ENCODE measurements at places on chromosomes 2 and 18. TPM values are rescaled to one million over a fixed set of nuclear protein-coding genes. Genes with fewer than 3 reads are reported as not detected.

SLC5A7 gene
- not detected for total RNA-seq

IGFBP2 gene
- total RNA-seq, result 143 TPM

SLC4A3 gene
- 23.0 TPM for total RNA-seq

TTN gene
- total RNA-seq, result 0.05 TPM

ARHGEF33 gene
- total RNA-seq, result 0.30 TPM

DNER gene
- 2.9 TPM for total RNA-seq

ANKRD30B gene
- not detected for total RNA-seq

ANO7 gene
- 0.84 TPM for total RNA-seq

IL1RL1 gene
- total RNA-seq, result not detected

TBR1 gene
- 0.17 TPM for total RNA-seq

ZBTB7C gene
- 0.37 TPM for total RNA-seq

BOLL gene
- total RNA-seq, result not detected

FAHD2B gene
- total RNA-seq, result 25.3 TPM

GPR35 gene
- 4.2 TPM for total RNA-seq

GRCh38 chr2:182619276-182619675, 96.8 kb upstream of the DNAJC10 start:
- no peak for DNase-seq

DNA sequence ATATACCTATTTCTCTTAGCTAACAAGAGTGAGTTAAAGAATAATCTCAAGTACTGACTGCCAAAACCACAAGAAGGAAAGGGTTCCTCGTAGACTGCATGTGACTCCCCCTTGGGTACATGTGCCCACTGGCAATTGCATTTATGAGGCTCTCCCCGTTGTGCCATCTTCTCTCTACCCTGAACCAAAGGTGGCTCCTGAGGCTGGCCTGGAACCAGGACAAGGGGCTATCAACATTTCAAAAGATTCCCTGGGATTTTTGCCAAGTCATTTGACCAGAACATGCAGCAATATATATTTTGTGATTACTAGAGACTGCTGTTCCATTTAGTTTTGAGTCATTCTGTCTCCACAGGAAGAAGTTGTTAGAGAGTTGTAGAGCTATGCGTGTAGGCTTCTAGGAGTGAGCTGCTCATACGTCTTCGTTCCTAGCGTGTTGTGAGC, 45.8 kb downstream of the LAMA3 start:
- no peak for DNase-seq

- no peak for DNase-seq
Observed at GRCh38 chr2:238872026-238872425, 24.1 kb downstream of the TWIST2 start.

DNA sequence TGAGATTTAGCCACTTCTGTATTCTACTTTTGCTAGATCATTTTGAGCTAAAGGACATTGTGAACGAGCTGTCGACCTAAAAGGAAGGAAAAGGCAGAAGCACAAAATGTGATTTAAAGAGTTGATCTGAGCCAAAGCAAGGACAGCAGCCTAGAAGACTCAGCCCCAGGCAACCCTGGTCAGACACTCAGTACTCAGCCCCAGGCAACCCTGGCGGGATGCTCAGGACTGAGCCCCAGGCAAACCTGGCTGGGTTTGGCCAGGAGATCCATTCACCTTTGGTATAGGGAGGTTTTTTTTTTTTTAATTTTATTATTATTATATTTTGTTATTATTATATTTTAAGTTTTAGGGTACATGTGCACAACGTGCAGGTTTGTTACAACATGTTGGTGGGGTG, 34.3 kb upstream of the PXDN start:
- no peak for DNase-seq

DNA sequence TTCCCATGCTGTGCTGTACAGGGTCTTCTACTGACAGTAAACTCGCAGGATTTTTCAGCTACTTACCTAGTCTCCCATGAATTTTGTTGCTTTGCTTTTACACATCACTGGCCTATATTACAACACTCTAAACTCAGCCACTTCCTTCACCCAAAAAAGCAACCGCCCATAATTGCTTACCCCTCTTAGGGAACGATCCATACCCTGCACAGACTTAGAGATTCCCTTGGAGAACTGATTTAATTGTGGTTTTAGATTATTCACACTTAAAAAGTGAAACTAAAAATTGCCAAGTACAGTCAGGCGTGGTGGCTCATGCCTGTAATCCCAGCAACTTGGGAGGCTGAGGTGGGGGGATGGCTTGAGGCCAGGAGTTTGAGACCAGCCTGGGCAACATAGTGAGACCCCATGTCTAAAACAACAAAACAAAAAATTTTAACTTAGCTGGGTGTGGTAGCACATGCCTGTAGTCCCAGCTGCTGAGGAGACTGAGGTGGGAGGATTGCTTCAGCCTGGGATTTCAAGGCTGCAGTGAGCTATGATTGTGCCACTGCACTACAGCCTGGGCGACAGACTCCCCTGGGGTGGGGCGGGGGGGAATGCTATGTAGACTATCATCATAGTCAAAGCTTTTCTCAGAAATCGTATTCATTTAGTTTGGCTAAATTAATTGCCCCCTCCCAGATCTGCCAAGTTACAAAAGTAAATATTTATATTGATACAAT, 19.3 kb downstream of the MRPL30 start:
- DNase-seq, result no peak

- DNase-seq, result no peak
Observed at GRCh38 chr2:165573534-165574461, 104.3 kb downstream of the CSRNP3 start.

- no peak for DNase-seq
Observed at GRCh38 chr2:48483506-48483905, 46.4 kb upstream of the STON1 start.

DNA sequence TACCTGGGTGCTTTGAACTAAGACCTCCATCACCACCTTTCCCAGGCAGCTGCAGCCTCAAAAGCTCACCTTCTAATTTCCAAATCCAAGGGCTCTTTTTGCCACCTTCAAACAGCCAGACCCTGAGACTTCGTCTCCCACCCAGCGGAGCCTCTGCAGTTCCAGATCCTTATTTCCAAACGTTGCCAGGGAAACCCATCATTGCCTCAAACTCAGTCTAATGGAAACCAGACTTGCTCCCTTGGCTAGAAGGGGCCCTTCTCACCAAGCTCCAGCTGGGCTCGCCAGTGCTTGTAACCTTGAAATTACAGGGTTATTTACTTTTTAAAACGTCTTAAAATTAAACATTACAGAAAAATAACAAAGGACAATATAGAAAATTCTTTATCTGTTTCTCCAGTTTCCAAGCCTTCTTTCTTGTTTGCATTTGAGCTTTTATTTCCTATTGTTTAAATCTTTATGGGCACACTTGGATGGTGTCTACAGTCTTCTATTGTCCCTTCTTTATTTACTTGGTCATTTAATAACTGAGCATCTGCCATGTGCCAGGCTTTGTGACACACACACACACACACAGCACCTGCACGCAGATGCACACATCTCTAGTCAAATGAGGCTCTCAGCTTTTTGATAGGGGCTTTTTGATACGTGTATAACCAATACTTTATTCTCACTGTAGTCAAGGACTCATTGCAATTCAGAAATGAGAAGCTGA, 36.1 kb downstream of the TRPM8 start:
- no peak for DNase-seq

- DNase-seq, result no peak
Observed at GRCh38 chr2:177669625-177670330, 277.2 kb downstream of the AGPS start.

GRCh38 chr2:77831471-77831870, 309.3 kb upstream of the LRRTM4 start:
- no peak for DNase-seq

DNA sequence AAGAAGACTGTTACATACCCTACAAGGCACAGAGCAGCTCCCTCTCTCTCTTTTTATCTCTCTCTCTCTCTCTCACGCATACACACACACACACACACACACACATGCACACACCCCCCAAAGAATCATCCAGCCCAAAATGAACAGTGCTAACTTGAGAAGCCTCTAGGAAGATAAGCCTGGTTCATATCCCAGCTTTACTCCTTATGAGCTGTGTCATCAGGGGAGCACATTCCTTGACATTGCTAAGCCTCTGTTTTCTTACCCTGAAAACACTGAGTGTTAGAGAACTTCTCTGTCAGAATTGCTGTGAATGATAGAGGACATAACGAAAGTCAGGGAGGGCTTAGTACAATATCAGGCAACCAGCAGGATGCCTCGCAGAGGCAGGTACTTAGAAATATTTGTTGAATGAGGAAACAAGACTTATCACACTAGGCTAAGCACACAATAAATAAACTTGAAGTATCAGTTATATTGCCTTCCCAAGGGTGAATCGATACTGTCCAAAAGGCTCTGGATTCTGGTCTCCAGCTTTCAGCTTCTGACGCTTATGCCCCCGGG, 725.6 kb upstream of the ID2 start:
- DNase-seq, result no peak

- no peak for DNase-seq
Observed at GRCh38 chr2:88069117-88069516, 1.5 kb downstream of the SMYD1 start.

- DNase-seq, result no peak
Observed at GRCh38 chr2:169303579-169304305, 58.6 kb downstream of the LRP2 start.

GRCh38 chr2:20670315-20671035, 3.5 kb downstream of the GDF7 start:
- no peak for DNase-seq

GRCh38 chr18:62328586-62329525, 3.7 kb downstream of the TNFRSF11A start:
- DNase-seq, result no peak

GRCh38 chr2:204914708-204915107, 369.4 kb downstream of the PARD3B start:
- DNase-seq, result no peak

GRCh38 chr18:27143580-27144287, 41.4 kb downstream of the CHST9 start:
- no peak for DNase-seq

- DNase-seq, result no peak
Observed at GRCh38 chr18:48137374-48138081, 207.1 kb upstream of the SMAD2 start.

- no peak for DNase-seq
Observed at GRCh38 chr2:6231166-6231565, 539.0 kb downstream of the SOX11 start.

DNA sequence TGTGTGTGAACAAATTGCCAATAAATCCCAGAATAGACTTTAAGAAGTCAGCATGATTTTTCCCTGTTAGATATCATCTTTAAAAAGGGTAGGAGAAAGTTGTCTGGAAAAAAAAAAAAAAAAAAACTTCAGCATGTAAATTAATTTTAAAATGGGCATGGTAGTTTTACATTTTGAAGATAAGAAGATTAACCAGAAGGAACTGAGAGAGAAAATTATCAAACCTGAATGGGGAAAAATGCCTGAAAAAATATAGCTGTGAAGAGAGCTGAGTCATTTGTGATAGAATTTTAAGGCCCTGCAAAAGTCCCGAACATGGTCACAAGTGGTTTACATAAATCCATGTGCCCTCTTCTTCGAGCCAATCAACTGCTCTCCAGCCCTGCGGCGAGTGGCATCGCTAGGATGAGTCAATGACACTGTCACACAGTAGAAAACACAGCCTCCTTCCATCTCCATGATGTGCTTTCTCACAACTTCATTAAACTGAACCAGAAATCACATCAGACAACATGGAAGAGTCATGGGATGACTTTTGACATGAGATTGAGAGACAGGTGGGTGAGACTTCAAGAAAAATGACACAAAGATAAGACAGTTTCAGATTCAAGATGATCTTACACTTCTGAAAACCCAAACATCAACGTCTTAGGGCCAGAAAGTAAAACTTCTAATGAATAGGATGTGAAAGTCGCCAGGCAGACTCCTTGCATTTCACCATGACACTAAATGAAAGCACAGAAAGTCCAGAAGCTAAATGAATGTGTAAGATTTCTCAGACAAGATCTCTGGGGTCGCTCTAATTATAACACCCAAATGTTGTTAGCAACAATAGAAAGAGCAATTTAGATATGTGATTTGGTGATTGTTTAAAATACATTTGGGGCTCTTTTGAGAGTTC, 273.0 kb upstream of the ID2 start:
- DNase-seq, result no peak

DNA sequence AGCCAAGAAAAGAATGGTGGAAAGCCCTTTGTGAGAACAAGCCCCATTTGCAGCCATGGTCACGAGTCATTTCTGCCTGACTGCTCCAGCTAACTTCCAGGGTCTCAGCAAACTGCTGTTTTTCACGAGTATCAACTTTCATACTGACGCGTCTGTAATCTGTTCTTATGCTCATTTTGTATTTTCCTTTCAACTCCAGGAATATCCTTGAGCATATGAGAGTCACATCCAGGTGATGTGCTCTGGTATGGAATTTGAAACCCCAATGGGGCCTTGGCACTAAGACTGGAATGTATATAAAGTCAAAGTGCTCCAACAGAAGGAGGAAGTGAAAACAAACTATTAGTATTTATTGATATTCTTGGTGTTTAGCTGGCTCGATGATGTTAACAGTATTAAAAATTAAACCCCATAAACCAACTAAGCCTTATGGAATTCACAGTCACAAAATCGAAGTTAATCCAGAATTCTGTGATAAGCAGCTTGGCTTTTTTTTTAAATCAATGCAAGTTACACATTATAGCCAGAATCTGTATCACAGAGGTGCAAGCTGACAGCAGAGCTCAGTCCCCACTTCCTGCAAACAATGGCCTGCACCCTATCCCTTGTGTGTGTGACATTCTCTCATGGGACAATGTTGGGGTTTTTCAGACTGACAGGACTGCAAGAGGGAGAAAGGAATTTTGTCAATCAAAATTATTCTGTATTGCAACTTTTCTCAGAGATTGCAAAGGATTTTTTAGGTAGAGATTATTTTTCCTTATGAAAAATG, 26.1 kb downstream of the SLC14A1 start:
- no peak for DNase-seq

- DNase-seq, result no peak
Observed at GRCh38 chr2:210199854-210200253, 25.4 kb downstream of the ACADL start.

DNA sequence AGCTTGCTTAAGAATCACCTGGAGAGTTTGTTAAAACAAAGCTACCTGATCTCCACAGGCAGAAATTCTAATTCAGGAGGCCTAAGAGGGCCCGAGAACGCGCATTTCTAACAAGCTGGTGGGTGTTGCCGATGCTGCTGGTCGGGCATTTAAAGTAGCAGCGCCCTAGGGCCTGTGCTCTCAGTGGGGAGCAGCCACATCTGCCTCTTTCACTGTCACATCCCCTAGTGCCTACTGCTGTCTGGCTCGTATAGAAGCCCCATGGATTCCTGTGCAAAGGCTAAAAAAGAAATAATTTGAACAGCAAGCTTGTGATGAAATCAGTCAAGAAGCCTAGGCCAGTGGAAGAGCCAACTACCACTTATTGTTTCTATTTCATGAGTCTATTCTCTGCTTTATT, 126.7 kb upstream of the SMIM21 start:
- DNase-seq, result no peak
